ENCODE measurements at places on chromosomes 1 and 21.

GRCh38 chr1:62905872-62906271 lies 121.9 kb downstream of the ATG4C start:
- DNase-seq = no peak

DNA sequence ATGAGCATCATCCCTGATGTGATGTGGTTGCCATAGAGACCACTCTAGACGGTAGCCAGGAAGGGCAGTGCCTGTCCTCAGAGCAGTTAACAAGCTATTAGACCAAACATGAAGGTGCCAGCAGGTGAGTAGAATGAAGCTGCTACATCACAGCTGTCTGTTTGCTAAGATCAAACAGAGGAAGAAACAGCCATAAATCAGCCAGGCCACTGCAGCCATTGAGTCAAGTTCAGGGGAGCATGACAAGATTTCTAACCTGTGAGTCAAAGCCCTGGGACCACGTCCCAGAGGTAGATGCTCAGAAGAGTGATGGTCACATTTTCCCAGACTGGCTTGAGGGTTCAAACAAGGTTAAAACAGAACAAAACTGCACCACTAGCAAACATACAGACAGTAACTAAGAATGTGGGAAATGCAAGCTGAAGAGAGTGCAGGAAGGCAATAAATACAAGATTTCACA lies 450.6 kb upstream of the DAB1 start:
- DNase-seq = no peak

DNA sequence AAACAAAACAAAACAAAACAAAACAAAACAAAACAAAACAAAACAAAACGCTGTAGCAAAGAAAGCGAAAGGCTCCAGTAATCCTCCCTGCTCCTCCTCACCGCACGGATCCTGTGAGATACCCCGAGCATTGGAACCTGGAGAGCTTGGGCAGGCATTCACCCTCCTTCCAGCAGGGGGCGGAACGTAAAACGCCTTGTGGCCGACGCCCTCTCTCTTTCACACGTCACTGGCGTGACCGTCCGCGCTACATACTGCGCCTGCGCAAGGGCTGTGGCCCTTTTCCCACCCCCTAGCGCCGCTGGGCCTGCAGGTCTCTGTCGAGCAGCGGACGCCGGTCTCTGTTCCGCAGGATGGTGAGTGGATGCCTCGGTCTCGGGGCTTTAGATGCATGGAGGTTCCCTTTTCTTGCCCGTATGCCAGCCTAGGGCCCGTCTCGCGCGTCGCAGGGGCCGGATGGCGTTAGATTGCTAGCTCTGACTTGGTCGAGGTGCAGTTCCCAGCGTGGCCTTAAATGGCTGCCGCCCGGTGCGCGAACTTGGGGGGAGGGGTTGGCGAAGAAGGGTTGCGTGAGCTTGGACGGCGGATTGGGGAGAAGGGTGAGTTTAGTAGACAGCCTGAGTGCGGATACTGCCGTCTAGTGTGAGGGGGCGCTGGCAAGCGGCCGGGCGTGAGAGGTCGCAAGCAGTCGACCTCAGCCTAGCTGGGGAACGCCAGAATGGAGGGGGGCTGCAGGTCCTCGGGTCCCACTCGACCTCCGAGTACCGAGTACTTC lies at the start of gene RPL5:
Gene RPL5, plus strand, starts transcription at position 279 of the 775 bp plus-strand sequence. Its CDS starts 75 bp downstream, at position 354.
- DNase-seq = peak; percentile 98

DNA sequence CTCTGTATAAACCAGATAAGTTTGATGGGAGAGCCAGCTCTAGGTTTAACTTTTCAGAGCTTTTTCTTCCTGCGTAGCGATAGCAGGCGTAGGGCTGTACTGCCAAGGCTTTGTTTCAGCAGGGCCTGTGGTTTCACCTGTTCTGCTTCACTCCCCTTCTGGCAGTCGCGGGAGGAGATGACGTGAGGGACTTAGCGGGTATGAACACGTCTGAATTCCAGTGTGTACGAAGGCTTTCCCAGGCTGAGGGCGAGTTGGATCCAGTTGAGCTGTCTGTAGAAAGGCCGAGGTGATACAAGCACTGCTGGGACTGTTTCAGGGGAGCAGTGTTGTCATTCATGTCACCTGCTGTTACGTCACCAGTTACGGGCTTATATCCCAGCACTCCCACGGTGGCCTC lies 21.2 kb downstream of the PEX14 start:
- no peak for DNase-seq

- no peak for DNase-seq
Measured at GRCh38 chr1:237309595-237310118, 267.7 kb downstream of the RYR2 start.

DNA sequence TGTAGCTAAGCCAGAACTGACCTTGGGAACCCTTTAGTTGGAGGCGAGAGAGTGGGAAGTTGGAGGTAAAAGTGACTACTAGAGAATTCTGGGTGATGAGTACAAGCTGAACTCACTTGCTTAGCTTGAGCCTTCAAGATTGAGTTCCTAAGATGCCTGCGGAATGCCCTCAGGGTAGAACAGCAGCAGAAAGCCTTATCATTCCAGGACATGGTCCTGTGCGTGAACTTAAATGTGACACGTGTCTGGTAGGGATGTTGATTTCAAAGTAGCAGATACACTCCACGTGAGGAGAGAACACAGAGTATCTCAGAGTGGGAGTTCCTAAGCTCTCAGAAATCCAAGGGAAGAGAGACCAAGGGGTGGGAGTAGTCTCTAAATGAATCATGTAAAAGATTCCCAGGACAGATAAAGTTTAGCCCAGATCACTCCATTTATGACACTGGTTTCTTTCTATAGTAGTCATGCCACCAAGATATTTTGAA lies 60.1 kb downstream of the KCNK1 start:
- DNase-seq = peak; percentile 83

DNA sequence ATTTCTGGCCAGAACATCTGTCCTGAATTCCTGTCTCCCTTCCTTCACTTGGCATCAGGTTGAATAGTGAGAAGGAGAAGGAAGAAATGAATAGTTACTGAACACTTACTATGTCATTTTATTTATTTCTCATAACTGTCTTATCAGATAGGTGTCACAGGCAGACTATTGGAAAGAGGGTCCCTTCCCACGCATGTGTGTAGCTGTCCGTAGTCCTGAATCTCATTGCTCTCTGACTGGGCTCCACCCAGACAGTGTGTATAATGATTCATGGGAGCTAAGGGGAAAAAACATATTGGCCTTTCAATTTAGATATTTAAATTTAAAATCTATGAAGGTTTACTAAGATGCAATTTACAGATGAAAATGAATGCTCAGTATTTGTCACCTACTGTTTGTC lies 86.1 kb downstream of the OMA1 start:
- no peak for DNase-seq

DNA sequence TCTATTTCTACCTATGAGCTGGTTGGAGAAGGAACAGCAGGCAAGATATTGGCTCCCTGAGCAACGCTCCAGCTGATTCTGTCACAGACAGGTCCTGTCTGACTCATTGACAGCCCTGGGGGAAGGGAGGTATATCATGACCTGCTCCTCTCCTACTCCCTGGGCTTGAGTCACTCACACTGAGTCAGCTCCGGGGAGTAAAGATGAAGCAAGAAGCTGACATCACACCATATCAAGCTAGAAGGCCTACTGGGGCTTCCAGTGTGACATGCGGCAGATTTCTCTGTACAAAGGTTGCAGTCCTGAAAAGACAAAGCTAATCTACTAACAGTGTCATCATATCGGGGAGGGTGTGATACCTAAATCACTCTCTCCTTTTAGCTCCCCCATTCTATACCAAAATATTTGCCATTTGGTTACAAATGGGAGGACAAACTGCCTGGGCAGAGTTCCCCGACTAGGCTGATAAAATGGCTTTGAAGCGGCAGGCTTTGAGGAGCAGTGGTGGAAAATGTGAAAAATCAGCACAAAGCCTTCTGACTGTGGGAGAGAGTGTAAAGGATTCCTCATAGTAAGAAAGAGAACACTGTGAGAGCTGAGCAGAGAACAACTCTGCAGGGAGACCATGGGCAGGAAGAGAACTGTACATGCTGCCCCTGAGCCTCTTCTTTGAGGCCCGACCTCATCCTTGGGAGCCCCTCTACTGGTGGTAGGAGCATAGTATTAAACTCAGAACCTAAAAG lies 15.5 kb downstream of the PI4KB start:
- DNase-seq = peak; percentile 96

- DNase-seq = no peak
Measured at GRCh38 chr1:26820784-26821269, 5.7 kb upstream of the ZDHHC18 start.

DNA sequence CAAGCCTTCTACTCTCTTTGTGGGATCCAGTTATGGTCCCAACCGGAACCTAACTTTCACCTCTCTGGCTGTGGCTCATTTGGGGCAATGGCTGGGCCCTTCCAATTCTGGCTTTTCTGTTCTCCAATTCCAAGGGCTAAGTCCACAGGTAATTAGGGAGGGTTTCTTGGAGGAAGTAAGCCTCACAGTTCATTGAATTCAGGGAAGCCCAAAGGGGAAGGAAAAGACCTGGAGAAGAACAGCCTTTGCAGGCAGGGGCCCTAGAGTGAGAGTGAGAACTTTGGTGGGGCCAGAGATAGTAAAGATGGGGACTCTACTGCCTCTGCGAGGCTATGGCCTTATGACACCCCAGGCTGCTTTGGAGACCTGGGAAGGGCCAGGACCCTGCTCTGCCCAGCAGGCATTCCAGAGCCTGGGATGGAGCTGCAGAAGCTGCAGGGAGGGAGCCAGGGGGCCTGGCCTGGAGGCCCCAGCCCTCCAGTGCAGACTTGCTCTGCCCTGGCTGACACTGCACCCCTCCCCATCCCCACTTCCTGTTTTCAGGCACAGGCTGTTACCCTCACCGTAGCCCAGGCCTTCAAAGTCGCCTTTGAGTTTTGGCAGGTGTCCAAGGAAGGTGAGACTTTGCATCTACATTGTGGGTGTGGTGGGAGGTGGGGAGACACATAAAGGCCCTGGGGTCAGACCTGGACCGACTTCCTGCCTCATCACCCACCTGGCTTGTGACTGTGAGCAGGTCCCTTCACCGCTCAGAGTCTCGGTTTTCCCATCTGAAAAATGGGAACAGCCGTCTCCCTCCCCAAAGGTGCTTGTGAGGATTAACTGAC lies 18.9 kb downstream of the LDLRAP1 start:
- DNase-seq = no peak

- no peak for DNase-seq
Measured at GRCh38 chr21:20424943-20425342, 573.3 kb upstream of the NCAM2 start.

DNA sequence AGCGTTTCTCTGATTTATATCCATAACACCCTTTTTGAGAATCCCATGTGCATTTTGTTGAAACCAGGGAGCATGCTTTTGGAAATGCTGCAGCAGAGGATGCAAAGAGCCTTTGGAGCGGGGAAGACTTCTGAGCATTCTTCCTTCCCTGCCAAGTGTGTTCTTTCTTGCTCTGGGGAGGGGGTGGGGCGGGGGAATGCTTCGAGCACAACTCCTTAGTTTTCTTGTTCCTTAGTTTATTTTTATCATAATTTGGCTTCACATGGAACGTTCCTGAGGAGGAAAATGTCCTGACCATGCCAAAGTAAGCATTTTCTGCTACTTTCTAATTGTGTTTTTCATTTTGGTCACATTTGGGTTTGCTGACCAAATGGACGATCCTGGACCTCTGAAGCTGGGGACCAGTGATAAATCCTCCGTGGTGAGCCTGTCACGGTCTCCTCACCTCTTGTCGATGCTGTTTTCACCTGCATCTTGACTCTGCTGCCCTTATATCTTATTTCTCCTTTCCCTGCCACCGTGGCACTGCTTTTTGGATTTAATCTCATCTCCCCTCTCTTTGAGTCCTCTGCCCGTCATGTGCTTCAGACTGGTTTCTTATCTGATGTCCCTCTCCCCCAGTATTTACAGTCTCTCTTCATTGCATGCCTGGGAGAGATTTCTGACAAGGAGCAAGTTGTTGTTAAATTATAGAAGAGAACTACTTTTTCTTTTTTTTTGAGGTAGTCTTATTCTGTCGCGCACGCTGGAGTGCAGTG lies 2.4 kb downstream of the CTPS1 start:
- no peak for DNase-seq

GRCh38 chr1:145782272-145783099 lies 41.4 kb downstream of the RNF115 start:
- no peak for DNase-seq

- peak; percentile 10 for DNase-seq
Measured at GRCh38 chr1:199490769-199491527, 536.6 kb upstream of the NR5A2 start.

DNA sequence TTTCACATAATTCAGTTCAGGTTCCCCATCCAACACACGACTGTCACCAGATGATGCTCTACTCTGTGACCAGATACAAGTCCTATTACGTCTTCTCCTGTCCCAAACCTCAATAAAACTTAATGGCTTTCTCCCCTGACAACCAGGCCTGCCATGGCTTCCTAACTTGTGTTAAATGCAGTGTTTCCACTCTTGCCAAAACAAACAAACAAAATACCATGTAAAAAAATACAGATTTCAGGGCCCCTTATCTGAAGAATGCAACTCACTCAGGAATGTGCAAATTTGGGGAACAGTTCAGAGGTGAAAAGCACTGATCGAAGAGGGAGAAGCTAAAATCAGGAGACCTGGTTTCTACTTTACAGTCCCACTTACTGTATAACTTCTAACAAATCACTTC lies 863 bp upstream of the NUF2 start:
- peak; percentile 85 for DNase-seq

DNA sequence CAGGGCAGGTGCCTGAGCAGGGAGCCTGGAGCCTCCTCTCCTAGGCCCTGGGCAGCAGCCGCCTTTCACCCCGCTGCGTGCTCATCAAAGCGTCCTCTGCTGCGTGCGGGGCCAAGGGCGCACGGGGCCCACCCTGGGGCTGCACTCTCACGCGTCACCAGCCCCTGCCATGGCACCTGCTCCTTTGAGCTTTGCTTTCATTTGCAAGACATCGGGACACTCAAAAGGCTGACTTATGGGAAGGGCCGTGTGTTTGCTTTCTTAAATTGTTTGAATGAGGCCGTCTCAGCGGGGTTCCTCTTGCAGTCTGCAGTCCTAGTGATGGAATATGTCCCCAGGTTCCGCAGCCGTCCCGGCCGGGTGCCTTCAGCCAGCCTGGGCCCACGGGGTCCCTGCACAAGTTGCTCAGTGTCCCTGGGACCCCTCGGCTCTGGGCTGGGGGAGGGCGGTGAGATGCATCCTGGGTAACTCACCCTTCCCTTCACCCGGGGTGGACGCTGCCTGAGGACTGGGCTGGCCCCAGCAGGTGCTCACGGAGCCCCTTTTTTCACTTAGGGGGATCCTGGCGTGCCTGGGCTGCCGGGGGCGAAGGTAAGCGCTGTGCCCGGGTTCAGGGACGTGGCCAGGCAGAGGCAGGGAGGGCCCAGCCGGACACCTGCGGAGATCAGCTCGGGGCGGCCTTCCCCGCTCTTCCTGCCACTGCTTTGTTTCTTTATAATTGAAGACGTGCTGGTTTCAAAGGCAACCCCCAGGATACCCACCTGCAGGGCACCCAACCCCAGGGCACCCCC lies 53.1 kb downstream of the SLC19A1 start:
- DNase-seq = no peak

Measured in mesendoderm (in vitro differentiated cells).